ENCODE measurements at places on chromosomes 6 and 20.

- DNase-seq, result no peak
Observed at GRCh38 chr6:91449539-91449938, 862.7 kb upstream of the MAP3K7 start.

DNA sequence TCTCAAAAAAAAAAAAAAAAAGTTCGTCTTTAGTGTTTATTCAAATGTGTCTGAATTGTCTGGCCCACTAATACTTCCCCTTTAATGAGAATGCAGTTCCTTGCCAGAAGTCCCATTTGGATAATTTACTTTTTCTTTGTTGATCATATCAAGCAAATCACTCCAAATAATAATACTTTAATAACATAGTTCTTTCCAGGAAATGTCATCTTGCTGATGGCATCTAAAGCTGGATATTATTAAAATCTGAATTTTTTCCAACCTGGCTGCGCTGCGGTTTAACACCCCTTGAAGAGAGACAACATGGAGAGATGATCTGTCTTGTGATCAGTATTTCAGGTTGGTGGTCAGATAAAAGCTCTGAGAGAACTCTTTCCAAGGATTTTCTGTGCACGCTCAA is 111.2 kb upstream of the CNKSR3 start:
- DNase-seq, result no peak

DNA sequence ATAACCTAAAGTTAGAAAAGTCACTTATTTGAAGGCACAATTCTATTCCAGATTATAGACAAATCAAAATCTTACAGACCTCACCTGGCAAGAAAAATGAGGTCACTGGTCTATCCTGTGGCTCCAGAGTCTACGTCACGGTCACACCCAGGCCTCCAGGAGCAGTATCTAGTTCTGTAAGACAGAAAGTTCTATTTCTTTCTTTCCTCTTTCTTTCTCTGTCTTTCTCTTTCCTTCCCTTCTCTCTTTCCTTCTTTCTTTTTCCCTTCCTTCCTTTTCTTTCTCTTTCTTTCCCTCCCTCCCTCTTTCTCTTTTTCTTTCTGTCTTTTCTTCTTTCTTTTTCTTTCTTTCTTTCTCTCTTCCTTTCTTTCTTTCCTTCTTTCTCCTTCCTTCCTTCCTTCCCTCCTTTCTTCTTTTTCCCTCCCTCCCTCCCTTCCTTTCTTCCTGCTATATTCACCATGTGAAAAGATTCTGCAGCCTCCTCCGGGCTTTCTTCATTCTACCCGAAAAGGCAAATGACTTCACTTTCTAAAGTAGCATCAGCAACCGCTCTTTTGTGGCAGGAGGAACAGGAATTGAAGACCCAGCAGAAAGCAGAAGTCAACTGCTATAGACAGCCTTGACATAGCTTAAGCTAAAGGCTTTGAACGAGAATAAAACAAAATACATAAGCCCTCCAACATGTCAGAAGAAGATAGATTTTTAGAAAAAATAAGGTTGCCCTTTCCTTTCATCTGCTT is 83.9 kb upstream of the SIRPG start:
- DNase-seq, result peak; percentile 84

- DNase-seq, result peak; percentile 14
Observed at GRCh38 chr6:89475101-89475500, 42.1 kb downstream of the ANKRD6 start.

Data from inflammatory macrophage (primary cell).